ENCODE measurements at places on chromosomes 1 and 21. TPM values are rescaled to one million over a fixed set of nuclear protein-coding genes. Genes with fewer than 3 reads are reported as not detected.

VWA5B1 gene
- polyA plus RNA-seq: 0.82 TPM

TP53BP2 gene
- polyA plus RNA-seq: 41.4 TPM

C8B gene
- not detected for polyA plus RNA-seq

KCNT2 gene
- 19.5 TPM for polyA plus RNA-seq

DIO1 gene
- polyA plus RNA-seq: not detected

ZBTB8OS gene
- polyA plus RNA-seq: 96.7 TPM

All from neural cell (in vitro differentiated cells).